ENCODE measurements at places on chromosomes 7 and 10.

- DNase-seq, result no peak
These were observed 128.7 kb downstream of the ETV1 start for GRCh38 chr7:13860734-13861133.

DNA sequence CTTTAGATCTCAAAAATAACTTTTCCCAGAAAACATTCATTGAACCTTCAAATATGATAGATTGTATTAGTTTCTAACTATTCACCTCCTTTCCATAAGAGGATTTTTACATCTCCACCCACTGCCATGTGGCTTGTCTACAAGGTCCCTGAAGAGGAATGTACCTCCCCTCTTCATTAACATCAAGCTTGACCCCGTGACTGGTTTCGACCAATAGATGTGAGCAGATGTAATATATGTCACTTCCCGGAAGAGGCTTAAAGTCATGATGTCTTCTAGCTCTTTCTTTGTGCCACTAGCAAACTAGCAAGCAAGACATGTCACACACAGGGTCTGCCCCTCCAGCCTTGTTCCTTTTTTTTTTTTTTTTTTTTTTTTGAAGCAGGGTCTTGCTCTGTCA lies 6.9 kb downstream of the BAZ1B start:
- no peak for DNase-seq

GRCh38 chr10:580778-581177 lies 108.7 kb downstream of the DIP2C start:
- DNase-seq, result no peak

DNA sequence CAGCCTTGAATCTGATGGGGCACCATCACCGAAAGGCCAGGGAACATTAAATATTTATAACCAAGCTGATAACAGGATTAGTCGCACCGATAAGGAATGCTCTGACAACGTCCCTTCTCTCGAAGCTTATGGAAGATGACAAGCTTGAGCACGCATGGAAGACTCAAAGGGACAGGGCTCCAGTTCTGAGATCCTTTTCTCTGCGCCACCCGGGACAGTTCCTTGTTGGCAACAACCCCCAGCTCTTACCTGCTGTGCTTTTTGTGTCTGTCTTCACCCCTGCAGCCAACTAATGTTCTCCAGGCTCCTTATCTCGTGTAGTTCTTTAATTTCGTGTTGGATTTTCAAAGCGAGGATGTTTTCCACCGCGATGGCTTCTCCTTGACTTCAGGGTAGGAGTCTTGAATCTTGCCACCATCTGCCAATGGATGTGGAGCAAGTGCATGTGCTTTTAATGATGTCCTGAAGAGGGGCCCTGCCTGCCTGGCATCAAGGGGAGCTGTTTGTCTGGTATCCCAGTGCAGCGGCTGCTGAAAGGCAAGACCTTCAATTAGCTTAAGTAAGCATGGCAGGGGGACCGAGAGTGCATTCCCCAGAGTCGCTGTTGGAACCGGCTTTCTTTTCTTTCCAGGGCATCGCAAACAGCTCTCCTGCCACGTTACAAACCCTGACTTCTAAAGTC lies 354 bp upstream of the FERD3L start:
- no peak for DNase-seq

DNA sequence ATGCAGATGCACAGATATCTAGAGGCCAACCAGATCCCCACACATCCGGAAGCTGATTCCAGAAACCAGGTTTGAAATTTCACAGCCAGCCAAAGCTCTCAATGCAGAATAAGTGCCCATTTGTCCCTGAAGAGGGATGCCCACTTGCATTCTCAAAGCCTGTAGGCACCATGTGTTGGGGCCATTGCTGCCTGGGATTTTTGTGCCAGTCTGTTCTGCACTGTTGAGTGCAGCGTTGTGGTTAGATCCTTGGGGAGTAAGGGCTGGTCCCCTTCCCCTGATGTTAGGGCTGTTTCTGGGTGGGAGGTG lies 62.4 kb downstream of the EEPD1 start:
- no peak for DNase-seq

- no peak for DNase-seq
These were observed 128.5 kb upstream of the PFKP start for GRCh38 chr10:2938869-2939268.

- DNase-seq, result peak; percentile 32
These were observed 9.0 kb downstream of the IQCE start for GRCh38 chr7:2567679-2568278.
